H1 (cell line): ENCODE measurements at places on chromosomes 4 and X. TPM values are rescaled to one million over a fixed set of nuclear protein-coding genes. Genes with fewer than 3 reads are reported as not detected.

DNA sequence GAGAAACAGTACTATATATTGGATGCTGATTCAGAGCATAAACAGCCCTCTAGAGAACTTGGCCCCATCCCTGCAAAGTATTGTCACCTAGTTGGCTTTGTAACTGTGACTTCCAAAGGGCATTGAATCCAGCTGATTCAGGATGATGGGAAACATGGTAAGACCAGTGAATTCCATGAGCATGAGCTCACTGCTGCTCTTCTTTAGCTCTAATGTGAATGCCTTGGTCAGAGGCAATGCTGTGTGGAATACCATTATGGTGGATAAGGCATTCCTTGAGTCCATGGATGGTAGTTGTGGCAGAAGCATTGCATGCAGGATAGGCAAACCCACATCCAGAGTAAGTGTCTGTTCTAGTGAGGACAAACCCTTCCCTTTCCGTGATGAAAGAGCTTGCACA, 365.6 kb upstream of the EDA2R start:
- no peak overlapping the region for H3K4me3 ChIP-seq
- H3K36me3 ChIP-seq: no peaks in the 10 kb centered on the region
- DNase-seq: no peak
- H3K27me3 ChIP-seq: no peaks in the 10 kb centered on the region
- H3K27ac ChIP-seq: no peak overlapping the region

The ARHGAP6 gene
- total RNA-seq: 0.63 and 0.82 TPM in 2 replicates

The RS1 gene
- total RNA-seq: 0.15 TPM in 1 of 2 replicates, not detected in the other

The AMBN gene
- total RNA-seq: not detected in 2 replicates

The OTC gene
- total RNA-seq: not detected in 2 replicates
